Activated CD4-positive, CD25-positive, alpha-beta regulatory T cell treated with anti-CD3 and anti-CD28 coated beads, Interleukin-2, amount 50 U/mL, for 16 hours (primary cell): ENCODE measurements at places on chromosomes 1 and 21.

DNA sequence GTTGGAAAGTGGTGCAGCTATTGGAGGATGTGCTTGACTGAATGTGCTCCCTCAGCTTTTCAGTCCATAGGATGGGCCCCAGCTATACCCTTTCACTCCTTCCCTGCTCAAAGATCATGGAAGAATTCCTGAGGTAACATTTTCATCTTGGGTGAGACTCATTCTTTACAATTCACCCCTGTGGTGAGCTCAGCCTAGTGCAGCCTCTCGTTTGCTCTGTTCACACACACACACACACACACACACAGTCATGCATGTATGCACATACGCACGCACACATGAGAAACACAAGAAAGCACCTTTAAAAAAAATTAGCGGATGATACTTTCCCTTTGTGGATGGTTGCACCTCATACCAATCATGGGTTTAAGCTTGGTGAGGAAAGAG lies 25.8 kb downstream of the CCN1 start:
- no peak for DNase-seq

DNA sequence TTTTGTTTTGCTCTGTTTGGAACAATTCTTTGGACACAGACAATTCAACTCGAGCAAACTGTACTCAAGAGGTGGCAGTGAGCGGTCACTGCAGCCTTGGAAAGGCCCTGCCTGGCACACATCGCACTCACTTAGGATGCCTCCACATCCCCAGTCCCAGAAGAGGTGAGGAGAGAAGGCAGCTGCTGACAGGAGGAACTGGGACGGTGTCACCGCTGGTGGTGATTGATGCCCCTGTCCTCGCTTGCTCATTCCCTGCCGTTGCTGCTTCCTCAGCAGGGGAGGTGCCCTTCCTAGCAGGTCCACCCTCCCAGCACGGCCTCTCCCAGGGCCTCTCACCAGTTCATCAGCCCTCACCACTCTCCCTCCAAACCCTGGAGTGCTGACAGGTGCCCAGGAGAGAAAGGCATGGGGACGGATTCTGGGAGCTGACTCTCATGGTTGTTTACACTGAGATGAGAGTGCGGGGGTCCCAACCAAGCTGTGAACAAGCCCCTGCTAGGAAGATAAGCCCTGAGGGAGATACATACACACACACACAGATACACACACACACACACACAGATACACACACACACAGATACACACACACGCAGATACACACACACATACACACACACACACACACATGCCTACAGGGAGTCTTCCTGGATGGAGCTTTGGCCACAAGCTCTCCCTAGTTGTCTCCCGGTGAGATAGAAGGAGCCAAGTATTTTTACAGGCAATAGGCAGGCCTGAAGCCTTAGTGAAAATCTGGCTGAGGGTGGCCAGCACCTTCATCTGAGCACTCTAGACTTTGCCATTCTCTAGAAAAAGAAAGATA lies 101.1 kb downstream of the CDC7 start:
- DNase-seq, result no peak

GRCh38 chr1:15100121-15100879 lies 53.2 kb upstream of the TMEM51 start:
- peak; percentile 10 for DNase-seq

GRCh38 chr1:42756956-42757891 lies 9.6 kb downstream of the P3H1 start:
- DNase-seq, result no peak

- DNase-seq, result no peak
Observed at GRCh38 chr1:21550097-21550496, 40.9 kb downstream of the ALPL start.

DNA sequence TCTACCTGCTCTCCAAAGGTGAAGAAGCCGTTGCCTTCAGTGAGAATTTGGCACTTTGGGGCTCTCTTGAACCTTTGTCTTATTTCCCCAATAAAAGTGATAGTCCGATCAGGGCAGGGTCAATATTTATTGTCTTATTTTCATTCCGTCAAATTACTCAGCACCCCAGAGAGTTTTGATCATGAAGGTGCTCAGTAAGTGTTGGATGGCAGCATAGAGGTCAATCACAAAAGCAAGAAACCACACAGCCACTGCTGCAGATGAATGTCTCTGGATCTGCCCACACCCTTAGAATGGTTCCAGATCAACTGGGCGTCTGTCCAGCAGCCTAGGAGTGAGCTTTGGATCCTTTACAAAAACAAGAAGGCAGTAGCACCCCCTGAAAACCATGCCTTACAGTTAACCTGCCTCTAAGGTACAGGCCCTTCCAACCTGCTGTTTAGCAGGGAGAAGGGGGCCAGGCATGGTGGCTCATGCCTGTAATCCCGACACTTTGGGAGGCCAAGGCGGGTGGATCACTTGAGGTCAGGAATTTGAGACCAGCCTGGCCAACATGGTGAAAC lies 97.3 kb downstream of the PSMG1 start:
- DNase-seq, result no peak

GRCh38 chr1:65174585-65174984 lies 26.6 kb downstream of the AK4 start:
- no peak for DNase-seq

- DNase-seq, result no peak
Observed at GRCh38 chr1:207459008-207459407, 4.9 kb downstream of the CR2 start.

DNA sequence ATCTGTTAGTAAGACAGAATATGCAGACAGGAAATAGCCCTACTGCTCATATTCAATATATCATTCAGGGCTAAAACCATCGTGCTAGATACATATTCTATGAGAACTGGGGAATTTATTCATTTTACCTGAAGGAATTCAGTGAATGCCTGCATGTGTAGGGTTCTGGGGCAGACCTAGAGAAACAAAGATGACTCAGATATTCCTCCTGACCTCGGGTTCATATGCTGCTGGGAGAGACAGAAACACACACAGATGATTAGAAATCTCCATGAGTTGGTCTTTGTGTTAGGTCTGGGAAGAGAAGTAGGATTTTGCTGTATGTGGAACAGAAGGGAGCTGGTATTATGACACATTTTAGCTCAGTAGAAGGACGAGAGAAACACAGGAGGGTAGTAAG lies 176.5 kb upstream of the ST6GALNAC5 start:
- no peak for DNase-seq

DNA sequence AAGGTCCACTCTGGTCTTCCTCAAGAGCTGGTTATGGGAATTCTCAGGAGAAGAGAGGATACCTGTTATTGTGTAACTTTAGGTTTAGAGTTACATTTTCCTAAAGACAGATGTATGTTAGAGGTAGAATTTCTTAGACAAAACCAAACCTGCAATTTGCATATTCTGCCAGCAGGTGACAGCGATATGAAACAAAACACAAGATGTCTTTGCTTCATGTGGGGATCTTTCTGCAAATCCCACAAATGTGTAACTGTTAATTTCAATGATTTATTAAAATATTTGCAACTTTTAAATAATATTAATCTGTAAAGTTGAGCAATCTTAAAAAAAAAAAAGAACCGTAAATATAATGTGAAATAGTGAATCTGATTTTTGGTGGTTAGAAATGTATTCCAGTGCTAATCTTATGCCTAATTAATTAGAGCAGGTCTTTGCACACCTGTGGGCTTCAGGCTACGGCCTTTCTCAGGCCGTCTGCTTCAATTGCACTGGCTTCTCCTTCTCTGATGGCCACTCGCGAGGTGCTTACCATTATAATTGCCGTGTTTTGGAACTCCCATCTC lies 33.4 kb downstream of the FAM78B start:
- DNase-seq, result no peak

DNA sequence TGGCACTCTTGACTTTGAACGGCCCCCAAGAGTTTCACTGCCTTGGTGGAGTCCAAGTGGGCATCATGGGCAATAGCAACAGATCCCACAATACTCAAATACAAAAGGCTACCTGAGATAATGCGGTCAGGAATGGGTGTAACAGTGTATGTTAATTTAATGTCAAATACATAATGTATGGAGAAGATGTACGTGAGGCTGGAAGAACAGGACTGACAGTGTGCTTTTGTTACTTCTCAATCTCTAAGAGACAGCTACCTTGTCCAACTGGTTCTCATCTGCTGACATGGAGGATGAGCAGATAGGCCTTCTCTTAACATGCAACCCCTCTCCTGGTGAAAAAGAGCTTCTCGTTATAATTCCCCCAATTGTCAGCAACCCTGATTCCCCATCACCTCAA lies 167.2 kb downstream of the APP start:
- DNase-seq, result no peak

- DNase-seq, result no peak
Observed at GRCh38 chr1:117575586-117576225, 30.1 kb upstream of the TENT5C start.

GRCh38 chr1:161707503-161707902 lies 474 bp downstream of the FCRLA start:
- no peak for DNase-seq

GRCh38 chr1:163537809-163538208 lies 216.1 kb downstream of the NUF2 start:
- DNase-seq, result no peak

DNA sequence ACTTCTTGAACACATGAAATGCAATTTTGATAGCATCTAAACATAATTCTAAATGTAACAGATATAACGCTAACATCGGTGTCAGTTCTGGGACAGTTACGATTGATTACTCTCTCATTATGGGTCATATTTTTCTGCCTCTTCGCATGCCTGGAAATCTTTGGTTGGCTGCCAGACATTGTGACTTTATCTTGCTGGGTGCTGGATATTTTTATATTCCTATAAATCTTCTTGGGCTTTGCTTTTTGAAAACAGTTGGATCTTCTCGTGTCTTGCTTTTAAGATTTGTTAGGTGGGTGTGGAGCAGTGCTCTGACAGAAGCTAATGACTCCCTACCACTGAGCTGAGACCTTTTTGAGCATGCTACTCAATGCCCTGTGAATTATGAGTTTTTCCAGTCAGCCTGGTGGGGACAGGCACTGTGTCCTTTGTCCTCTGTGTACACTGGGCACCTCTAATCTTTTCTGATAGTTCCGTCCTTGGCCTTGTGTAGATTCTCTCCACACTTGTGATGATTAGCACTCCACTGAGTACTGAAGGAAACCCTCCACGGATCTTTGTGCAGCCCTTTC lies 28.0 kb upstream of the EDARADD start:
- no peak for DNase-seq
